ENCODE measurements at places on chromosomes 12 and 14.
A peak's percentile ranks its signal among the peaks of the same experiment; 100 is the strongest.

- no peaks in the 10 kb centered on the region for H3K36me3 ChIP-seq
- peaks cover 5% of the 10 kb centered on the region for H3K27me3 ChIP-seq
- DNase-seq, result no peak
- H3K27ac ChIP-seq, result no peak overlapping the region
- H3K4me1 ChIP-seq, result no peaks in the 10 kb centered on the region
Observed at GRCh38 chr12:8685051-8685450, 12.7 kb upstream of the RIMKLB start.

DNA sequence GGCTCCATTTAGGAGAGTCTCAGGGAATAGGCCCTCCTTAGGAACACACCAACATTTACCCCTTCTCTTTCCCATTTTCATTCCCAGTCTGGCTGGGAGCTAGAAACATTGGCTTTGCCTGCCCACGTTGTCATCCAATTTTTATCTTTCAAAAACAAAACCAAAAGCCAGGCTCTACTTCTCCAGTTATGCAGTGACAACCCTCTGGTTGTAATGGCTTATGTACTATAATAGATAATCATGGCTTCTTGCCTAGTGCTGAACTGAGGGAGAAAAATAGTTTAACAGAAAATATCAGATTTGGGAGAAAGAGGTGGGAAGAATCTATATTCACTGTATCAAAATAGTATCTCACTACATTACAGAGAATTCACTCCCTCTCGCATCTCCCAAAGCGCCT, 32.1 kb upstream of the IL22 start:
- no peak for DNase-seq
- no peaks in the 10 kb centered on the region for H3K36me3 ChIP-seq
- no peak overlapping the region for H3K27ac ChIP-seq
- no peak overlapping the region for H3K4me3 ChIP-seq
- H3K27me3 ChIP-seq, result no peaks in the 10 kb centered on the region

- DNase-seq, result no peak
- no peaks in the 10 kb centered on the region for H3K27me3 ChIP-seq
- peak overlapping the region; percentile 9 for H3K27ac ChIP-seq
- no peak overlapping the region for H3K4me3 ChIP-seq
- H3K36me3 ChIP-seq, result no peaks in the 10 kb centered on the region
Observed at GRCh38 chr14:73829526-73830431, 21.9 kb upstream of the PTGR2 start.

- H3K27ac ChIP-seq, result no peak overlapping the region
- no peaks in the 10 kb centered on the region for H3K27me3 ChIP-seq
- no peak for DNase-seq
- H3K36me3 ChIP-seq, result peaks cover 48% of the 10 kb centered on the region
- H3K4me1 ChIP-seq, result peaks cover 34% of the 10 kb centered on the region
- no peak overlapping the region for H3K4me3 ChIP-seq
Observed at GRCh38 chr14:44970907-44971306, 8.9 kb downstream of the TOGARAM1 start.

- no peaks in the 10 kb centered on the region for H3K27me3 ChIP-seq
- H3K36me3 ChIP-seq, result peaks cover 8% of the 10 kb centered on the region
- H3K4me3 ChIP-seq, result no peak overlapping the region
- peaks cover 2% of the 10 kb centered on the region for H3K4me1 ChIP-seq
Observed at GRCh38 chr14:54866588-54866987, 36.0 kb downstream of the GCH1 start.

DNA sequence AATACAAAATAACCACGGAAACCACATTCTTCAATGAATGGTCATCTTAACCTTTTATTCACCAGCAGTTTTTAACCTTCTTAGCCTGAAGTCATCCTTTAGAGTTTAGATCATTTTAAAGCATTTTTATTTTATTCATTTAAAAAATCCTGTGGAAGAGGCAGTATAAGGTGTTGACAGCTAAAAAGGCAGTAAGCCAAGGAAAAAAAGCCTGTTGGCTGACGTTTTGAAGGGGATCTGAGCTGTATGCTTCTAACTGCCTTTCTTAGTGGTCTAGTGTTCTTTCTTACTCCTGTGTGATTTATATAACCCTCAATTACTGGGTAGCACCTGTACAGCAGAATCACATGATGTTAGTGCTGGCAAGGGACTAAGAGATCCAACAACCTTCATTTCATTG, 438.3 kb upstream of the SEL1L start:
- DNase-seq, result no peak
- no peaks in the 10 kb centered on the region for H3K27me3 ChIP-seq
- no peaks in the 10 kb centered on the region for H3K36me3 ChIP-seq
- H3K27ac ChIP-seq, result no peak overlapping the region

- H3K27ac ChIP-seq, result no peak overlapping the region
- no peak for DNase-seq
- no peak overlapping the region for H3K4me3 ChIP-seq
- H3K27me3 ChIP-seq, result no peaks in the 10 kb centered on the region
Observed at GRCh38 chr14:32808644-32809043, 130.0 kb upstream of the NPAS3 start.

DNA sequence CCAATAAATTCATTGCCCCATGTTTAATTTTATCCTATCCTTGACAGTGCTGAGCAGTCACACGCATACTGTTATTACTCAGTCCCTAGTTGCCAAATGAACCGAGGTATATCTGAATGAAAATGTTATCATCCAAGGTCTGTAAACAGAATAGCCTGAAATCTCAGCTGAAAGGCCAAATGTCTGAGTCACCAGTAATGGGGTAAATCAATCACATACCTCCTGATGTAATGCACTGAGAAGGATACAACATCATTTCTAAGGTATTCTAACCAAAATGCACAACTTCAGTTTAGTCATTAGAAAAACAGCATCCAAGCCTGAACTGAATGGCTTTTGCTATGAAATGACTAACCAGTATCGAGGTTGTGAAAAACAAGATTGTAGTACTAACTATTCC, 228.6 kb downstream of the DPF3 start:
- no peak for DNase-seq
- no peak overlapping the region for H3K4me3 ChIP-seq
- peaks cover 26% of the 10 kb centered on the region for H3K36me3 ChIP-seq
- H3K4me1 ChIP-seq, result peaks cover 10% of the 10 kb centered on the region

DNA sequence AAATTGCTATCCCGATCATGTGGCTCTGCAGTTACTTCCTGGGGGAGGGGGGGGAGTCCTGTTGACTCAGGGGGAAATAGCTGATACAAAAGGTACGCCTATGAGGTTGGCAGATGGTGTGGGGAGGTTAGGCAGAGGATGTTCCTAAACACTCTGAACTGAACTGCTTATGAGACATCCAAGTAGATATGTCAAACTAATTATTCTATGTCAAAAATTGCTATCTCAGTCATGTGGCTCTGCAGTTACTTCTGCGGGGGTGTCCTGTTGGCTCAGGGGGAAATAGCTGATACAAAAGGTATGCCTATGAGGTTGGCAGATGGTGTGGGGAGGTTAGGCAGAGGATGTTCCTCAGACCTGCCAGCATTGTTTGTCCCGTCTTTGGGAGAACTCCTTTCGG, 5.1 kb upstream of the VCPKMT start:
- DNase-seq, result no peak
- H3K27ac ChIP-seq, result peak overlapping the region; percentile 63
- H3K4me1 ChIP-seq, result peaks cover 4% of the 10 kb centered on the region
- H3K36me3 ChIP-seq, result peaks cover 26% of the 10 kb centered on the region
- no peak overlapping the region for H3K4me3 ChIP-seq

- H3K4me3 ChIP-seq, result no peak overlapping the region
- H3K4me1 ChIP-seq, result peaks cover 6% of the 10 kb centered on the region
Observed at GRCh38 chr12:47547077-47547476, 158.8 kb downstream of the RPAP3 start.

DNA sequence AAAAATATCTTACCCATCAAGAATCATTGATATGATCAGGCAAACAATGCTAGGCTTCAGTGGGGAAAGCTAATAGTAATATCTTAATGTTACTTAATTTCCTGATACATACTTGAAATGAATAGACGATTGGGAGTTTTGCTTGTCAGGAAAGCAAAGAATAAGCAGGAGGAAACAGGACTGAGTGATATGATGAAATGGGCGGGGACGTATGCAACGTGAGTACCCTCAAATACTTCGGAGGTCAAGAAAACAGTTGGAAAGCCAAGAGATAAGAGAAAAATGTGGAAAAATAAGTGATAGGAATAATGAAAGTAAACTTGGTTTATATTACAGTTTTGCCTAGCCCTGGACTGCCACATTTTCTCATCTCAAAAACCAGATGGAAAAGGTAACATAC, 49.2 kb downstream of the METTL25 start:
- H3K36me3 ChIP-seq, result peaks cover 30% of the 10 kb centered on the region
- H3K27ac ChIP-seq, result no peak overlapping the region
- no peaks in the 10 kb centered on the region for H3K27me3 ChIP-seq
- no peak for DNase-seq
- H3K4me1 ChIP-seq, result no peaks in the 10 kb centered on the region

DNA sequence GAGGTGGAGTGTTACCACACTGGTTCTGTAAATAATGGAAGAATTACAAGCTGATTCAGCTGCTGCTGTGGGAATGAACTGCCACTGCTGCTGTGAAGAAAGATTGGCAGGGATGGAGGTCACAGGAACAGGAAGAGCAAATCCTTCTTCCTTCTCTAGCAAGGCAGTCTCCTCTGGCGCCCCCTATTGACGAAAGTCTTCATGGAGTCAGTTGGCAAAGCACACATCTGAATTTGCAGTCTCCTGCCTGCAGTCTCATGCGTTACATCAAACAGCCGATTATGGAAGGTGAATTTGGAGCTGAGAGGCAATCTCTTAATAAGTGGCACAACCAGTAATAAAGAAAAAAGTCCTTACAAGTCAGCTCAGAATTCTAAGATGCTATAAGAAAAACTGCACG, 106.0 kb upstream of the TMTC1 start:
- no peak for DNase-seq
- H3K27ac ChIP-seq, result no peak overlapping the region
- H3K36me3 ChIP-seq, result no peaks in the 10 kb centered on the region
- no peak overlapping the region for H3K4me3 ChIP-seq
- H3K27me3 ChIP-seq, result no peaks in the 10 kb centered on the region
